HT1080 (cell line): ENCODE measurements at places on chromosomes 7 and 10. TPM values are rescaled to one million over a fixed set of nuclear protein-coding genes. Genes with fewer than 3 reads are reported as not detected.

CNNM1 gene
- not detected in 2 replicates for total RNA-seq

TLX1 gene
- total RNA-seq: not detected in 2 replicates

DOCK4 gene
- total RNA-seq: 36.6 and 46.6 TPM in 2 replicates

PCGF5 gene
- 23.5 and 34.0 TPM in 2 replicates for total RNA-seq

HGF gene
- not detected in 2 replicates for total RNA-seq

EPHB6 gene
- total RNA-seq: 1.5 and 4.0 TPM in 2 replicates

ITIH5 gene
- not detected in 2 replicates for total RNA-seq

COPS6 gene
- 93.6 and 155 TPM in 2 replicates for total RNA-seq

PTER gene
- 5.8 and 9.5 TPM in 2 replicates for total RNA-seq

PRSS37 gene
- total RNA-seq: not detected in 2 replicates
